ENCODE measurements at places on chromosomes 16 and 17. TPM values are rescaled to one million over a fixed set of nuclear protein-coding genes. Genes with fewer than 3 reads are reported as not detected.

DNA sequence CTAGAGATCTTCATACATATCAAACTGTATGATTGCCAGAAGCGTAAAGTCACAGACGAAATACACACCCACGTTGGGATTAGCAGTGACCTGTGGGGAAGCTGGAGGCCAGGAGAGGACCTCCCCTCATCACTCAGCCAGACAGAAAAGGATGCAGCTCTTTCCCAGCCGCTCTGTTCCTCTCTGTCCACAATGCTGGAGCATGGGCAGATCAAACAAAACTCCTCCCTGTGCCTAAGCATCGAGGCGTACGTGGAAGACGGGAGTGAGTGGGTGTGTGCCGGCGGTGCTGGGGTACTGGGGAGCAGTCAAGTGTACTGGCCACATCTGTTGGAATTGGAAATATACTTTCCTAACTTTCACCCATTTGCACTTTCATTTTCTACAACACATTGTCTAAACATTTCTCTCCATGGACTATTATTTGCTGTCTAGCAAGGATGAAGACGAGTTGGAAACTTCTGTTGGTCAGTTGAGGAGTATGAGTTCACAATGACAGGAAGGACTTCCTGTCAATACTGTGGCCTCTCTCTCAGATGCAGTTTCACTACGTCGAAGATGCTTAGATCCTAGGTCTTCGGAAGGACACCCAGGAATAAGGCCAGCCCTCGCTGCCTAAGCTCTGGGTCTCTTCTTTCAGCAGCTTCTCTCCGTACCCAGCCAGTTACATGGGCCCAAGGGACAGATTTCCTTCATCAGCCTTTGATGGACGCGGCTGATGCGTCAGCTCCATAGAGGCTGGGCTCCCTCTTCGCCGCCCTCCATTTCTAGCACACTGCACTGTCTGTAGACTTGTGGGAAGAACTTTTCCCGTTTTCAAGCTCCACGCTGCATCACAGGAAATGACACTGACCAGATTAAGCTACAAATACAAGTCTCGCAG, 30.6 kb upstream of the ENDOV start:
- no peak for DNase-seq

DNA sequence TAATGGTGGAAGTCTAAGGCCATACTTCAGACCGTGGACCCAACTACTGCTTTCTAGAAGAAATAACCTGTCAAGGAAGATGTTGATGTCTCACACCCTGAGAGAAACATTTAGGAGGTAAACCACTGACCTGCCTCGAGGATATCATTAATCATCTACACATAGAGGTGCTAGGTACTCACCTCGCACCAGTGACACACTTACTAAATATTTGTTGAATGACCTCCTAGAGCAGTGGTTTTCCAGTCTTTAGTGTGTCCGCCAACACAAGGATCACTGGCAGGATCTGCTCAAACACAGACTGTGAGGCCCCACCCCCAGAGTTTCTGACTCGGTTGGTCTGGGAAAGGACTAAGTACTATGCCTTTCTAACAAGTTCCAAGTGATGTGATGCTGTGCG, 197.4 kb upstream of the CACNG5 start:
- no peak for DNase-seq

- DNase-seq: no peak
These were observed 24.8 kb upstream of the CEP20 start for GRCh38 chr16:15913046-15913698.

GRCh38 chr17:81821603-81822311, 11.3 kb downstream of the MCRIP1 start:
- DNase-seq: no peak

- no peak for DNase-seq
These were observed 13.7 kb upstream of the KRT23 start for GRCh38 chr17:40951011-40951622.

Gene XPO6
- polyA plus RNA-seq: 87.5 TPM

DNA sequence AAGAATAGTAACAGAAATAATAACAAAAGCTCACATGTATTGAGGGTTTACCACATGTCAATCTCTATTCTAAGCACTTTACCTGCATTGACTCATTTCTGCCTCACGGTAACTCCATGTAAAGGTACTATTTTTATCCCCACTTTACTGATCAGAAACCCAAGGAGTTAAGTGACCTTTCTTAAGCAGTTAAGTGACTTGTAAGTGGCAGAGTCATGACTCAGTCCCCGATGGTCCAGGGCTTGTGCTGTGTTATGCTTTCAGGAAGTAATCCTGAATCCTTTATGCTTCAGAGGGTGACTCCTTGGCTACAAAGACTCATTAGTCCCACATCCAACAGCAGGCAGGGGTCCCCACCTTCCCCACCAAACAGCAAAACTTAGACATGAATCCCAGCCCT, 66.5 kb downstream of the MRM1 start:
- no peak for DNase-seq

DNA sequence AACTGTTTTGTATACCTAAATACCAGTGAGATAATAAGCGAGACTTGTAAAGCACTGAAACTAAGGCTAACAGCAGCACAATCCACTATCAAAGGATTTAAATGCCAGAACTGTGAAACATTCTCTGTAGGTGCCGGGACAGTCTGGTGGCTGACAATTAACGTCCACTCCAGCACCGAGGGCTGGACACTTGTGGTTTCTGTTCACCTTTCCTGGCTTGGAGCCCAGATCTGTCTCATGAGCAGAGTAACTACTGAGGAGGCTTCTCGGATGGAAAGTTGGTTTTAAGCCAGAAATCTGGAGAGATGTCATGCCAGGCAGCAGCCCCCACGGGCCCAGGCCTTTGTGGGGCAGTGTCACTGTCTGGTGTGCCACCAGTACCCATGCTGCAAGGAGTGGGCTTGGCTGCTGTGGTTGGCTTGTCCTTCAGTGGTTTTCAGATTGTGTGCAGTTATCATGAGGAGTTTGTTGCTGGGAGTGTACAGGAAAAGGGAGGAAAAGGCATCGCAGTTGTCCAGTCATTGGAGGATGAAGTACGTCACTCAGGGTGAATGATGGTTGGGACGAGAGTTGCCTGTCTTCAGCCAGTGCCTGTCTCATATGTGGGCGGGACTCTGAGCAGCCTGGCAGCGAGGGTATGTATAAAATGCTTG, 35.5 kb downstream of the UBN1 start:
- no peak for DNase-seq

Gene ASB16
- polyA plus RNA-seq: 1.7 TPM

GRCh38 chr16:3182608-3183444, 5.2 kb upstream of the OR1F1 start:
- DNase-seq: no peak

Gene TBC1D26
- polyA plus RNA-seq: 0.59 TPM

Gene MPG
- 34.9 TPM for polyA plus RNA-seq

DNA sequence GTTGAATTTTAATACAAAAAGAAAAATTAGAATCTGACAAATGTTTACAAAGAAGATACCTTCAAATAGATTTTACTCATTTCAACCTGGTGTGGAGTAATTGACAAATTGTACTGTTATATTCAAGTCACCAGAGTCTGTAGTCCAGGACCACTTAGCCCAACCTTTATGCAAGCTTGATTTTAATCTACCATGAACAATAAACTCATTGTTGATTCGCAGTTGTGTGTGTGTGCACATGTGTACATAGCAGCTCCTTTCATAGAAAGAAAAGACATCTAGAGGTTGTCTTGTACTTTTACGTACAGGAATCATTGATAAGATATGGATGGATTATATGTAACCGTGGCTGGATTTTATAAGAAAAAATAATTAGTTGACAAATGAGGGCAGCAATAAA, 20.7 kb upstream of the LRRC37A start:
- no peak for DNase-seq

DNA sequence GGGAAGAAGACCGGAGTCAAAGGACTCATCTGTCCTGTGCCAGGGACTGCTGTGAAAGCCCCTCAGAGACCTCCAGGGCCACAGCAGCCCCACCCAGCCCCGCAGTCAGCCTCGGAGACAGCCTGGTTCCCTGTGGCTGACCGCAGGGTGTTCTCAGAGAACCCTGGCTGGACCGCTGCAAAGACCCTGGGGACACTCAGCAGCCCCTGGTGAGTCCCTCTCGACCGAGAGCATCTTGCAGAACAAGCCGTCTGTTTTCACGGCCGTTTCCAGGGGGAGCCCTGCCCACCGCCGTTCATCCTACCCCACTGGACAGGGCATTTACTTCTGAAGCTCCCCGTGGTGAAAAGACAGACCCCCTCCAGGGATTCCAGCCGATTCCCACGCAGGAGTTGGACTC, 10.3 kb downstream of the UBALD1 start:
- no peak for DNase-seq

DNA sequence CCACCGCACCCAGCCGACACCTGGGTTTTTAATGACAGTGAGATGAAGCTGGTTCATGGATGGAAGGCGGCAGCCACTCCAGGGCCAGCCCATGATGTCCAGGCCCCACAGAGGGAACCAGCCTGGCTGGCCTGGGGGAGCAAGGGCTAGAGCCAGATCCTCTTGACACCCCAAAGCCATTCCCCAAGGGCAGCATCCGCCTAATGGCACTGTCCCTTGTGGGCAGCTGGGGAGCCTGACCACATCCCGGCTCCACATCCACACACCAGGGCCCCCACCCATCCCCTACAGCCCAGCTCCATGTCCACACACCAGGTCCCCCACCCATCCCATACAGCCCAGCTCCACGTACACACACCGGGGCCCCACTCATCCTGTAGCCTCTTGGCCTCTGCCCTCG, 53.3 kb upstream of the ACSF3 start:
- no peak for DNase-seq

DNA sequence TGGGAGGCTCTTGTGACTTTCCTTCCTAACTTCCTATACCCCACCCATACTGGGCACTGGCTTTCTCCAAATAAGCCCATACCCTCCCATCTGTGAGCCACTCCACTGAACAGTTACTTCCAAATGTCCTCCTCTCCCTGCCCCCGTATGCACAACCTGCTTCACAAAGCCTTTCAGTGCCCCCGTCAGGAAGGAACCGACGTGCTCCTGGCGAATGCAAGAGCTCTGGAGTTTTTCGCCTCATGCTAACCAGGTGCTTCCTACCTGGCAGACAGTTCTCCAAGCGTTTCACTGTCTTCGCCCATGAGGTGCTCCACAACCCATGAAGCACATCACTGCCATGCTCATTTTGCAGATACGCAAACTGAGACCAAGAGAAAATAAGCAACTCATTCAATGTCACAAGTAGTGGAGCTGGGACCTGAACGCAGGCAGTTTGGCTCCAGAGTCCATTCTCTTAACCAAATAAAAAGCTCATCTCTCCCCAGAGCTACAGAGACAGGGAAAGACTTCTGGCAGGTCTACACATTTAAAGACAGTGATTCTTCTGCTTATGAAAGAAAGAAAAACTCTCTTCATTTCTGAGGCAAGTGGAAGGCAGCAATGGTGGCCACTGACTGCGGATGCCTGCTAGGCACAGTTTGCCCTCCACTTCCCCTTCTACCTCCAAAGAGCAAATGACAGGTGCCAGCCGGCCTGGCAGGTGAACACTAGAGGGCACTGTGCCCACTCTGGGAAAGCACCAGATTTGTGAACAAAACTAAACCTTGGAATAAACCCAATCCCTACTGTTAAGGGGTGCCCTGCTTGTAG, 23.8 kb downstream of the SPHK1 start:
- no peak for DNase-seq

Gene PNMT
- polyA plus RNA-seq: 4.5 TPM

Gene FOXJ1
- polyA plus RNA-seq: 16.4 TPM
